ENCODE measurements at places on chromosomes 11 and 22. TPM values are rescaled to one million over a fixed set of nuclear protein-coding genes. Genes with fewer than 3 reads are reported as not detected.

DNA sequence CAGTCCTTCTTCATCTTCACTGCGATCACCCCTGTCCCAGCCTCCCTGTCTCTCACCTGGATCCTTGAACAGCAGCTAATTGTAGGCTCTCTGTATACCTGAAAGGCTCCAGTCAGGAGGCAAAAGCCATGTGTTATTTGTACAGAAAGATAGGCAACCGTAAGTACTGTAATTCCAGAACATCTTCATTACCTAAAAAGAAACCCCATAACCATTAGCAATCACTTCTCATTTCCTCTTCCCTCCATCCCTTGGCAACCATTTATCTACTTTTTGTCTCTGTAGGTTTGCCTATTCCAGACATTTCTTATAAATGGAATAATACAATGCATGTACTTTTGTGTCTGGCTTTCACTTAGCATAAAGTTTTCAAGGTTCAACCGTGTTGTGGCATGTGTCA is 17.8 kb downstream of the NAGA start:
- no peak for DNase-seq

DNA sequence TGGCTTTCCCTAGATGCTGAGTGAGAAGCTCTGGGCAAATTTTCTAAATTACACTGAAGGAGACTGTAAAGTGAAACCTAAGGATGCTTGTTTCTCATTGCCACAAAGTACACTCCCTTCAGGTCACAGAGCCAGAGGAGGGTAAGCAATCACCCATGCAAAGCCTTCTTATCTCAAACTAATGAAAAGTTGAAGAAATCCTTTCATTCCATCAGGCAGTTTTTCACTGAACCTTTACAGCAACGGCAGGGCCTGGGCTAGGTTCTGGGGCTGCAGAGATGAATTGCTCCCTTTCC is 106.2 kb downstream of the RASSF10 start:
- DNase-seq: no peak

GRCh38 chr11:112760396-112761059 is 200.7 kb upstream of the NCAM1 start:
- no peak for DNase-seq

DNA sequence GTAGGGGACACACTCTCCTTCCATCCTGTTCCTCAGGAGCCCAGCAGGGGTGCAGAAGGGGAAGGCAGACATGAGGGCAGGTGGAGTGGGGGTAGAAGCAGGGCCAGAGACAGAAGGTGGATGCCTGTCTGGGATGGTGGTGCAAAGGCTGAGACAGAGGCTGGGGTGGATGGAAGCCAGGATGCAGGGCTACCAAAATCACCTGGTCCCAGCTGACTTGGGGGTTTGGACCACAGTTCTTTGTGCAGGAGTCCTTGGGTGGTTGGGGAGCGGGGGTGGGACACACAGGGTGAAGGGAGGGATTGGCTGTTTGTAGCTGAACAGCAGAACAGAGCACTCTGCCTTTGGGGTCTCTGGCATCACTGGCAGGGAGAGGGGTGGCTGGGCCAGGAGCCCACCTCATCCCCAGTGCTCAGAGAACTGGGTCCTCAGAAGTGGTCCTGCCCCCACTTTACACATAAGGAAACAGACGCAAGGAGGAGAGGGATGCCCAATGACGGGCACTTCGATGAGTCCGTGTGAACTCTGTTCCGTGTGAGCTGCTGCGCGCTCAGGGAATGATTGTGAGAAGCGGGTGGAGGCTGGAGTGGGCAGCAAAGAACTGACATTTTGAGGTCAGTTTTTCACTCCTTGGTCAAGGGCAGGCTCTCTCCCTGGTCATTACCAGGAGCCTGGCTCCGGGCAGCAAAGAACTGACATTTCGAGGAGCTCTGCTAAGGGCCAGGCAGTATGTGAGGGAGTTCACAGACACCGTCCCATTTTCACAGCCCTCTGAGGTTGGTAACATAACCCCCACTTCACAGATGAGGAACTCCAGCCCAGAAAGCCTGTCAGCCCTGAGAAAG is 1.9 kb downstream of the TAGLN start:
- peak; percentile 32 for DNase-seq

DNA sequence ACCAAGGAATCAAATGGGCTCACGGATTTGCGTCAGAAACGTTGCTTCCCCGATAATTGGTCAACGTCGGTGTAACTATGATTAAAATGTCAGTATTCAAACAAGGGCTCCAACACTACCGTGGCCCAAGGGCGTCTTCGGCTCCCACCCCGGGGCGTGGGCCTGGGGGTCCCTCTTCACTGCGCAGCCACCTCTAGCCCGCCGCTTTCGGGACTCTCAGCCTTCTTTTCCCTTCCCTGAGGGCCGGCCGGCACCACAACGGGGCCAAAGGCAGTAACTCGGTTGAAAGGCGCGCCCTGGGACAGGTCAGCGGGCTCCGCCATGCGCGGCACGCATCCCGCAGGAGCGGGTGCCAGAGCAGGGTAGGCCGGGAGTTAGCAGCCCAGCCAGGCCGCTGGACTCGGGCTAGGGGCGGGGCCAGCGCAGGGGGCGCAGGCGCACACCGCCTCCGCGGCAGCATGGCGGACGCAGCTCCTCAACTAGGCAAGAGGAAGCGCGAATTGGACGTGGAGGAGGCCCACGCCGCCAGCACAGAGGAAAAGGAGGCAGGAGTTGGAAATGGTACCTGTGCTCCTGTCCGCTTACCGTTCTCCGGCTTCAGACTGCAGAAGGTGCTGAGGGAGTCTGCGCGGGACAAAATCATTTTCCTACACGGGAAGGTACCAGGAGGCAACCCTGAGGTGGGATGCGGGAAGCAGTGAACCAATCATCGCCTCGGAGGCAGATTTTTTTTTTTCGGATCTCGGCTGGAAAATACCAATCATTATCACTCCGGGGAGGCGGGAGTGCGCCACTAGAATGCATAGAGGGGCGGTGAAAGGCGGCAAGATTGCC is at the start of gene DCPS:
TSS of gene DCPS (plus strand) at position 438 of the 834 bp plus-strand sequence. CDS start at position 459, 21 bp downstream.
- peak; percentile 88 for DNase-seq

- peak; percentile 70 for DNase-seq
Observed at GRCh38 chr11:112310419-112310818, 49.8 kb upstream of the PLET1 start.

DNA sequence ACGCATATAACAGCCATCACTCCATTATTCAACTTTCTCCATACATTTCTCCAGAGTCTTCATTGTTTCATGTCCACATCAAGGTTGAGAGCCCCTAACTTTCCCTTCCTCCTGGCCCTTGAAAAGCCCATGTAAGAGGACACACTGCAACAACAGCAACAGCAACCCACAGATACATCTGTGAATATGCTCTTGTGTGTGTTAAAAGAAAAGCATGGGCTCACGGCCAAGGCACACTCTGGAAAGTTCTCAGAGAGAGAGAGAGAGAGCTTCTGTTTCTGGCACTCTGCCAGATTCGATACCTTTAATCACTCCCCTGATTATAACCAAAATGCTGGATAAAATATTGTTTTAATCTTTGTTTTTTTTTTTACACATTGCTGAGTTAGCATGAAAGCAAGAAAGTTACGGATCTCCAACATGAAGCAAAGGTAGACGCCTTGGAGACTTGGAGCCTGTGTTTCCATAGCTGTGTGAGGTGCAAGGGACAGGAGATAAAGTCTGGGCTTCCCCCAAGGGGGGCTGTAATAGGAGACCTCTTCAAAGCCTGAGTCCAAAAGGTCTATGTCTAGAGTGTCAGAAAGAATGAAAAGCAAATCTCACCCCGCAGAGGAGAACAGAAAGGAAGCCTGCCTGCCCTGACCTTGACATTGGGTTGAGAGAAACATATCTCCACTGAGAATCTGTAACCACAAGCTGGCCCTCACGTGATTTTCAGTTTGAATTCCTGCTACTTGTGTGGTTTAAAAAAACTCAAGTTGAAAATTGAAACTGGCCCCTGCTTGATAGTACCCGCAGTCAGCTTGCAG is 33.7 kb upstream of the MPPED1 start:
- peak; percentile 3 for DNase-seq

HEPN1 gene
- not detected for polyA plus RNA-seq

- DNase-seq: peak; percentile 15
Observed at GRCh38 chr22:18968011-18968749, 32.1 kb upstream of the PRODH start.

APOL6 gene
- 0.86 TPM for polyA plus RNA-seq

NLRP14 gene
- not detected for polyA plus RNA-seq

GRCh38 chr11:11740073-11740702 is 101.6 kb upstream of the USP47 start:
- no peak for DNase-seq

DNA sequence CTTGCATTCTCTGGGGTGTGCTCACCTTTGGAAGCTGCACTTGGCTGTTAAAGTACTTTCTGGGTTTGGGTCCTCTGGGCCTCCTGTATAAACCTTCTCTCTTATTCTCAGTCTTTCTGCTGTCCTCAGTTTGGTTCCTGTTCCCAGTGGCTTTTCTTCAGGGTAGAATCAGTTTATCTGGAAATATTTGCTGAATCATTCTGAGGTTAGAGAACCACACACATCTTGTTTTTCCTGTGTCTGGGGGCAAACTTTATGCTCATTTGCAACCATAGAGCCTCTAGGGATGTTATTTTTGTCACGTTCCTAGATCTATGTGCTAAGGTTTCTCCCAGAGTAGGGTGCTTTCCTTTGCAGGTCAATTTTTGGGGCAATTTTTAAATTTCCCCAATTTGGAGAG is 224.3 kb upstream of the C11orf87 start:
- DNase-seq: peak; percentile 7

HMBS gene
- polyA plus RNA-seq: 59.5 TPM

DNA sequence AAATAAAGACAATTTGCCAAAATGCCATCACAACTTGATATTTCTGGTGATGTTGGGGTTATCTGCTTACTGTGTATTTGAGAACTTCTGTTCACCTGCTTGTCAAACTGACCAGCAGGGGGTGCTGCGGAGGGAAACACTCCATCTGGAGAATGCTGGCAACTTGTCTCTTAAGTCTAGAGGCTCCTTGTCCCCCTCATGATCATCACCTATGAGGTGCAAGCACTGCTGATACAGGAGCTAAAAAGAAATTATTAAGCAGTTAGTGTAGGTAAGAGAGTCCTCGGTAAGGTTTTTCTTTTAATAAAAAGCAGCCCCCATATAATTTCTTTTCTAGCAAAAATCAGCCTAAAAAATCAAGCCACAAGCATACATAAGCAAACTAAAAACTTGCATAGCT is 32.7 kb upstream of the GLYATL1B start:
- peak; percentile 49 for DNase-seq

DNA sequence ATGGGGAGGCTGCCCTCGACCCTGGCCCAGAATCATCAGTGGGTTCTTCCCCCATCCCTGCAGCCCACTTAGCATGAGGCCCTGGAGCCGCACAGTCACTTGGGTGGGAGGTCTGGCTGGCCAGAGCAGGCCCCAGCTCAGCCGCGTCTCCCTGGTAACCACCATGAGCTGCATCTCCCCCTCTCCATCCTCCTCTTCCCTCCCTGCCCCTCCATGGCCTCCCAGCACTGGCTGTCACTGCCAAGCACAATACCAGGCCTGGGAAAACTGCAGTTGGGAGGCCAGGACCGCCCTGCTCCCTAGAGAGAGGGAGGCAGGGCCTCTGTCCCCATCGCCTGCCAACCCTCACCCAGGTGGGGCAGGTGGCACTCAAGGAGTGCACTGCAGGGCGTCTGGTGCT is 8.0 kb downstream of the CSDC2 start:
- no peak for DNase-seq

- DNase-seq: peak; percentile 33
Observed at GRCh38 chr11:122665861-122666260, 10.3 kb downstream of the UBASH3B start.

C22orf42 gene
- polyA plus RNA-seq: not detected

NXPE2 gene
- polyA plus RNA-seq: not detected

All from IMR-90 (cell line).